ENCODE measurements at places on chromosomes 7 and 10. TPM values are rescaled to one million over a fixed set of nuclear protein-coding genes. Genes with fewer than 3 reads are reported as not detected.

- no peaks in the 10 kb centered on the region for H3K4me1 ChIP-seq
- H3K4me3 ChIP-seq: no peak overlapping the region
- no peaks in the 10 kb centered on the region for H3K36me3 ChIP-seq
- no peaks in the 10 kb centered on the region for H3K27me3 ChIP-seq
Measured at GRCh38 chr10:120421250-120421649, 35.8 kb upstream of the PLPP4 start.

GRCh38 chr10:110212119-110213006, 5.0 kb downstream of the MXI1 start:
- DNase-seq: no peak
- H3K27me3 ChIP-seq: no peaks in the 10 kb centered on the region
- no peak overlapping the region for H3K4me3 ChIP-seq

The CFAP70 gene
- polyA plus RNA-seq: 0.61 TPM

The ATOH7 gene
- 0.14 TPM for polyA plus RNA-seq

The MAGI2 gene
- polyA plus RNA-seq: 0.37 TPM

DNA sequence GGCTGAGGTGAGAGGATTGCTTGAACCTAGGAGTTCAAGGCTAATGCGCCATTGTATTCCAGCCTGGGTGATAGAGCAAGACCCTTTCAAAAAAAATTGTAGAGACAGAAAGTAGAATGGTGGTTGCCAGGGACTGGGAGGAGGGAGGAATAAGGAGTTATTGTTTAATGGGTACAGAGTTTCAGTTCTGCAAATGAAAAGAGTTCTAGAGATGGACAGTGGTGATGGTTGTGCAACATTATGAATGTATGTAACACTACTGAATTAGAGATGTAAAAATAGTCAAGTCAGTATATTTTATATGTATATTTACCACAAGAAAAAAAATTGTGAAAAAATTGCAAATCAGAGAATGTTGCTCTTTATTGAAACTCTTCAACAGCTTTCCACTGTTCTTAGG, 266.5 kb upstream of the NPY start:
- H3K27ac ChIP-seq: no peak overlapping the region
- no peak for DNase-seq
- H3K36me3 ChIP-seq: no peaks in the 10 kb centered on the region
- no peak overlapping the region for H3K4me3 ChIP-seq
- H3K4me1 ChIP-seq: no peaks in the 10 kb centered on the region

The AGK gene
- 7.2 TPM for polyA plus RNA-seq

The VWA2 gene
- polyA plus RNA-seq: not detected

Data from liver (tissue), 10 donors.